ENCODE measurements at places on chromosomes 3 and 15. TPM values are rescaled to one million over a fixed set of nuclear protein-coding genes. Genes with fewer than 3 reads are reported as not detected.

DNA sequence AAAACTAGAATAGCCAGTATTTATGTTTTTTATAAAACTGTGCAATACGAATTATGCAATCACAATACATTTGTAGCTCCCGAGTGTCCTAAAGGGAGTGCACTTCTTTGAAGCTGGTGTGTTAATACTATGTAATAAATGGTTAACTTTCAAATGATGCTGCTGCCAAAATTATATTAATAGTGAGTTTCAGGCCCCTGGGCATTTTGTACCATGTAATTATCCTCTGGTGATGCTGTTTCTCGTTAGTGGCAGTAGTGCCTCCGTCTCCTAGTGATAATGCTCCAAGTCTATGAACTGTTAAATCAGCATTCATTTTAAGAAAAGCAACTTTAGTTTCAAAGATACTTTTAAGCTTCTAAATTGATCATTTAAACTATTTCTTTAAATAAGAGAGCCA is 132.7 kb upstream of the BHLHE40 start:
- DNase-seq: no peak

GRCh38 chr15:90181776-90182175 is 19.4 kb upstream of the SEMA4B start:
- DNase-seq: no peak

GRCh38 chr3:33791477-33792166 is 6.8 kb upstream of the PDCD6IP start:
- DNase-seq: no peak

- DNase-seq: no peak
These were observed 20.6 kb upstream of the SENP7 start for GRCh38 chr3:101533603-101533968.

DNA sequence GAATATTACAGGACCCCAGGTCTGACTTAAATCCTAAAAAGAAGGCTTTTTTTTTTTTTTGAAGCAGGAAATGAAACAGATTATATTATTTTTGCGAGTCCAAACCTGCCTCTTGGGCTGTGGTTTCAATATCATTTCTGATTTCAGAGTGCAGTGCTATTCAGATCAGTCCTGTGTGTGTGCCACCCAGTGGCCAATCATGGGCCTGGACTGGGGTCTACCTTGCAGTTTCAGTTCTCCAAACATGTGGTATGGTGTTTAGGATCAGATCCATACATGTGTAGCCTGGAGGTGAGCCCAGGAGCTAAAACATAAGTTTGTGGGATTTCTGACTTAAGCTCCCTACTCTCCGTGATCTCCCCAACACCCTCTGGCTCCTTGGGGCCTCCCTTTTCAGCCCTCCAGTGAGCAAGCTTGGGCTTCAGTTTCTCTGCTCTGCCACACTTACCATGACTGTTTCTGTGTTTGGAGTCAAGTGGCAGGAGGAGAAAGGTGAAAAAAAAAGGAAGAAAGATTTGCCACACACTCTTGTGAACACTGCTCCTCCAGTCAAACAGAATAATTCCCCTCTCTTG is 12.1 kb upstream of the THSD4 start:
- no peak for DNase-seq

GRCh38 chr3:71726146-71726545 is 944 bp upstream of the EIF4E3 start:
- DNase-seq: no peak

GRCh38 chr3:37183375-37183831 is 9.0 kb upstream of the LRRFIP2 start:
- DNase-seq: no peak

GRCh38 chr15:70037292-70037640 is 60.5 kb downstream of the TLE3 start:
- DNase-seq: no peak

GRCh38 chr3:192904632-192905289 is 12.9 kb downstream of the MB21D2 start:
- no peak for DNase-seq

DNA sequence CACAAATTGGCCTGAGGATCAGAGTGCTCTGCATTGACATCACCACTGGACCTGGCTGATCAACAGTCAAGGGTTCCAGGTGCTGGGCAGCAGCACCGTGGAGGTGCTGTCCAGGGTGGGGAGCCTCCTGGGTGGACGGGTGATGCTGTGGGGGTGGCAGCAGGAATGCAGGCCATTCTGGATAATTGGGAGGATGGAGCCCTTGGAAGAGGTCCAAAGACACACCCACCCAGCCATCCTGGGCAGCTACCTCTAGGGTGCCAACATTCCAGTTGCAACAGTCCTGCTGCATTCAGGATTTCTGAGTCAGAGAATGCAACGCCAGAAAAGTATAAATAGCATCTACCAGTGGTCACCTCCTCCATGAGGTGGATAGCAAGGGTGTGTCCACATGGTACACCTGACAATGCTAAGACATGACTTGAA is 26.8 kb downstream of the STARD5 start:
- no peak for DNase-seq

- no peak for DNase-seq
These were observed 89.0 kb downstream of the NFKBIZ start for GRCh38 chr3:101938262-101938847.

- no peak for DNase-seq
These were observed 13.8 kb downstream of the RIOX2 start for GRCh38 chr3:97958396-97958795.

DNA sequence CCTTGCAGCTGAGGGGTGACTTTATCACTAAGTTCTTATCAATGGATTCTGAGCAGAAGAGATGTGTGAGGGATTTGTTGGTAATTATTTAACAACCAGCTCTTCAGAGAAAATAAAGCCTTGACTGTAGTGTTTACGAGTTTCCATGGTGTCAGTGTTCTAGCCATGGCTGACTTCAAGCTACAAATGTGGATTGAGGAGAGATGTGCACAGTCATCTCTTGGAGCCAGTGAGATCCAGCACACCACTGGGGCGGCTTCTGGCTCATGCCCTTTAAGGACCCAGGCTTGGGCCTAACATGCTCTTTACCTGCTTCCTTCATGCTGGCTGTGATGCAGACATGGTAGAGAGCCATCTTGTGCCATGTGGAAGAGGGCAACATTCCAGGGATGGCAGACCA is 145.6 kb upstream of the MRPS22 start:
- DNase-seq: no peak

DNA sequence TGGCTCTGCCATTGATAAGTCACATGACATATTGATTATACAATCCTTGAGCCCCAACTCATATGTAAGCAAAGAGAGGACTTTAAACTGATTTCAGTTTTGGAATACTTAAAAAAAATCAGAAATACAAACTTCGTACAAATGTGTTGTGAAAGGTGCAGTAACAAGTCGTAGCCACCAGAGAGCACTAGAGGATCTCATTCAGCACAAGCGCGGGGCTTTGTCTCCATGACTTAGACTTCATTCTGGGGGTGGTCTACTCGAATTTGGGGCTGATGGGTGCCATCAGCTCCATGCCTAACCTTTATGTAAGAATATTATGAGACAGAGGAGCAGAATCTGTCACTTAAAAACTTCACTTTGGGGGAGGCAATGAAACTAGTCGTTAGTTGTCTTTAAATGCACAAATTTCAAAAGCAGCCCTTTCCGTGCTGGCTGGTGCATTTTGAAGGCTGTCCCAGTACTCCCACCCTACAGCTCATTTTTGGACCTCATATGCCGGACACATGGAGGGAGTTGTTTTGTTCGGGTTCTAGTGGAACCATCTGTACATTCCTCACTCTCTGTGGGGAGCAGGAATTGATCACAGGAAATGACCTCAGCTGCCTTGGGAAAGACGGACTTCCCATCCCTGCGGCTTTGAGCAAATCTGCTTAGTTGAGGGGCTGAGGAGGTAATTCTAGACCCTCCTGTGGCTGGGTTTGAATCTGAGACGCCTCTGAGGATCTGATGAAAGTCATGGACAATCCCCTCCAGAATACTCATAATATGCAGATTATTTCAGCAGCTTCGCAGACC is 27.5 kb upstream of the MASP1 start:
- peak; percentile 65 for DNase-seq

- DNase-seq: no peak
These were observed 449.1 kb downstream of the IL5RA start for GRCh38 chr3:2661078-2661477.

DNA sequence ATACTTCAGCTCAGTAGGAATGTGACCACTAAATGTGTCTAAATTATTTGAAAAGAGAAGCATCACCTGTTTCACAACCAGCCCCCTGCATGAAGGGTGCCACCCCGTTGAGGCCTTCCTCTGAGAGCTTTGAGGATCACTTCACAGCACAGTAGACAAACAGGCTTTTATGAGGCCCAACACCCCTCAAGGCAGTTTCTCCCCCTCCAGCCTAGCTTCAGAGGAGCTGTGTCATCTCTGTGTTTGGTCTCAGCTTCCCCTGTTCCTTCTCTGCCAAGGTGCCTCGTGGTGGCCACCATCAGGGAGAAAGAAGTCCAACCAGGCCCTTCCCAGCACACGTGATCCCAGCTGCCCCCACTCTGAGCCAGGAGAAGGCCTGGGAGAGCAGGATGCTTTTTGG is 21.6 kb upstream of the DUSP7 start:
- no peak for DNase-seq

- no peak for DNase-seq
These were observed 230.0 kb upstream of the GOLIM4 start for GRCh38 chr3:168325684-168326083.

GRCh38 chr3:51378065-51378464 is 7.0 kb upstream of the MANF start:
- no peak for DNase-seq

GRCh38 chr3:107651782-107652181 is 129.0 kb downstream of the BBX start:
- DNase-seq: no peak

DNA sequence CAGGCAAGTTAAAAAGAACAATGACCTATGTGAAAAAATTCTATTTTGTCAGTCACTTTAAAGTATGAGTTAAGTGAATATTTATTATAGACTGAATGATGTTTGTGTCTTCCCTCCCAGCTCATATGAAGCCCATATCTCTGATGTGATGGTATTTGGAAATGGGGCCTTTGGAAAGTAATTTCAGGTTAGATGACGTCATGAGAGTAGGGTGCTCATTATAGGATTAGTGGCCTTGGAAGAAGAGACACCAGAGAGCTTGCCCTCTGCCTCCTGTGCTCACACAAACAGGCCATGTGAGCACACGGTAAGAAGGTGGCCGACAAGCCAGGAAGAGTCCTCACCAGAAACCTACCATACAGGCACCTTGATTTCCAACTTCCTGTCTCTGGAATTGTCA is 138.8 kb upstream of the TNIK start:
- DNase-seq: no peak

FOXL2 gene
- 0.13 TPM for total RNA-seq

LRRC2 gene
- total RNA-seq: 2.2 TPM

PPP1R14D gene
- not detected for total RNA-seq
